Stomach (tissue), 19 donors: ENCODE measurements at places on chromosomes 7 and 10.
A peak's percentile ranks its signal among the peaks of the same experiment; 100 is the strongest.

DNA sequence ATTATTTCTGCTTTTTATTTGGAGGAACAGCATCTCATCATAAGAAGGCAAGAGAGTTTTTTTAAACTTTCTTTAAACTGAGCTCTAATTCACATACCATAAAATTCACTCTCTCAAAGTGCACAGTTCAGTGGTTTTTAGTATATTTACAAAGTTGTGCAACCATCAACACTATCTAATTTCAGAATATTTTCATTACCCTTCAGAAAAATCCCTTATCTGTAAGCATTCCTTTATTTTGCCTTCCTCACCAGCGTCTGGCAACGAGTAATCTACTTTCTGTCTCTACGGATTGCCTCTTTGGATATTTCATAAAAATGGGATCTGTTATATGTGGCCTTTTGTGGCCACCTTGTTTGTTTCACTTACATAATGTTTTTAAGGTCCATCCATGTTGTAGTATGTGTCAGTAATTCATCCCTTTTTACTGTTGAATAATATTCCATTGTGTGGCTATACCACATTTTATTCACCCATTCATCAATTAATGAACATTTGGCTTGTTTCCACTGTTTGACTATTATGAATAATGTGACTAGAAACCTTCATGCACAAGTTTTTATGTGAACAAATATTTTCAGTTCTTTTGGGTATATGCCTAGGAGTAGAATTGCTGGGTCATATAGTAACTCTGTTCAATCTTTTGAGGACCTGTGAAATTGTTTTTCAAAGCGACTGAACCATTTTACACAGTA, 181.5 kb downstream of the TRIL start:
- no peak for DNase-seq

DNA sequence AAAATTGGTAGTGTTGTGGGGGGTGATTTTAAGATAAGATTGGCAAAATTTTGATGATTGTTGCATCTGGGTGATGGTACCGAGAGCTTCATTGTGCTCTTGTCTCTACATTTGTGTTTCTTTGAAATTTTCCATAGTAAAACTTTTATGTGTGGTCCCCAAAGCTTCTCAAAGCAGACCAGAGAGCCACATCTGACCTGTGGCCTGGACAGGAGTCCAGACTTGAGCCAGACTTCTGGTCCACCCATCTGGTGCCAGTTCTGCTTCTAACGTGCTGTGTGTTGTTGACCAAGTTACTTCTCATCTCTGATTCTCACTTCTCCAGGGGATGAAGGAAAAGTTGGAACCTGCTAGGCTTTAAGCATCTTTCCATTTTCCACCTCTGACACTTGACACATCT, 120.1 kb downstream of the C10orf105 start:
- DNase-seq = no peak

DNA sequence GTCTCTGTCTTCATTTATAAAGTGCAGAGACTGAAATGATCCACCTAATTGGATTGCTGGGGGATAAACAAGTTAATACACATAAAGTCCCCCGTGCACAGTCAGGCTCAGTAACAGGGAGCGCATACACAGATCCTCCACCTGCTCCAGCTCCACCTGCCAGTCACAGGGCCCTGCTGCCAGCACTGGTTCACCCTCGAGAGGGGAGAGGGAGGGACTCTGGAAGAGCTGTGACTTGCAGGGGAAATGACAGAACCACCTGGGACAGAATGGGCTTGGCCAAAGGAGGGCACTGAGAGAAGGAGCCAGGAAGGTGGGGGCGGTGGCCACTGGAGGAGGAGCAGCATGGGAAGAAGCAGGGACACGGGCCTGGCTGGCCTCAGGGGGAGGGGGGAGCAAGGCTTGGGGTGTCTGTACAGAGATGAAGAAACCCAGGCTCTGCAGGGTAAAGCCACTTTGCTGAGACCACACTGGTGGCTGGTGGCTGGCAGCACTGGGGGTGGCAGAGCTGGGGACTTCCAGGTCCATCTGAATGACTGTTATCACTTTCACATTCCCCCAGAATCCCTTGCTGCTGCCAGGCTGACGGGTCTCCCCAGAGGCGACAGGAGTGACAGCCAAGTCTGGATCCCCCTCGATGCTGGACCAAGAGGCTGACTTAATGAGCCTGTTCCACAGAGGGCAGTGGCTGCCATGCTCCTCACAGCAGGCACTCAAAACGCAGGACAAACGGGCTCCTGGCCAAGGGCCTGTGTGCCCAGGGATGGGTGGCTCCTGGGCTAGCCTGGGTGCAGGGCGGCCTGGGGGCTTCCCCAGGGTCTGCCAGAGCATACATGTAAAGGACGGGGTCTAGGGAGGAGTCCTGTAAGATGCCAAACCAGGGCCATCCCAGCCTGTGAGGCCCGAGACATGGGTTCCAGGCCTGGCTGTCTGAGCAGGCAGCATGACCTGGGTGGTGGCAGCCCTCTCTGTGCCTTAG, 151.1 kb downstream of the SH3PXD2A start:
- no peak for DNase-seq

DNA sequence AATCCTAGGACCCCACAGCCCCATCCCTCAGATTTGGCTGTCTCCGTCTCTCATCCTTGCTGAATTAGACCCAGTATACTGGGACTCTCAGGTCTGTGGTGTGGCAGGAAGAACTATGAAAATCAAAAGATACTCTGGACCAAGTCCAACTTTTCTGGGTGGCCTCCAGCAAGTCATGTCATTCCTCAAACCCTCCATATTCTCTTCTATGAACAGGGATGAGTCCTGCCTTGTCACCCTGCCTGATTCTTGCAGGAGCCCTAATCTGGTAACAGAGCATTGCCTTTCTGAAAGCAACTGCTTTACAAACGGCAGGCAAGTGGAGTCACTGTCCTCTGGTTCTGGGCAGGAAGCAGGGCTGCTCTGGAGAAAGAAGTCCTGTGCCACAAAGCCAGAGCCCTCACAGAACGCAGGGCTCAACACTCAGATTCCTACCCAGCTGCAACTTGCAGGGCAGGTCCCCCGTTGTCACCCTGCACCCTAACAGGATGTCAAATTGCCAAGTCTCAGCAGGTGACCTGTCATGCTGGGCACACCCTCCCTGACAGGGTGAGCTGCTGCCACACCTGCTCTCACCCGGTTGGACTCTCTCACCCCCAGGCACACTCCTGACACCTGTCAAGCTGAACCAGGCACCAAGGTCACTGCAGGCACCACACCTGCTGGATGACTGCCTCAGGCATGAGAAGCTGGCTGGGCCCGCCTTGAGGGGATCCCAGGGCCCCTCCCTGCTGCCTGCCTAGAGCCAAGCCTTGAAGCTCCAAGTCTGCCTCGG, 227.7 kb downstream of the KCNMA1 start:
- DNase-seq = peak; percentile 89

DNA sequence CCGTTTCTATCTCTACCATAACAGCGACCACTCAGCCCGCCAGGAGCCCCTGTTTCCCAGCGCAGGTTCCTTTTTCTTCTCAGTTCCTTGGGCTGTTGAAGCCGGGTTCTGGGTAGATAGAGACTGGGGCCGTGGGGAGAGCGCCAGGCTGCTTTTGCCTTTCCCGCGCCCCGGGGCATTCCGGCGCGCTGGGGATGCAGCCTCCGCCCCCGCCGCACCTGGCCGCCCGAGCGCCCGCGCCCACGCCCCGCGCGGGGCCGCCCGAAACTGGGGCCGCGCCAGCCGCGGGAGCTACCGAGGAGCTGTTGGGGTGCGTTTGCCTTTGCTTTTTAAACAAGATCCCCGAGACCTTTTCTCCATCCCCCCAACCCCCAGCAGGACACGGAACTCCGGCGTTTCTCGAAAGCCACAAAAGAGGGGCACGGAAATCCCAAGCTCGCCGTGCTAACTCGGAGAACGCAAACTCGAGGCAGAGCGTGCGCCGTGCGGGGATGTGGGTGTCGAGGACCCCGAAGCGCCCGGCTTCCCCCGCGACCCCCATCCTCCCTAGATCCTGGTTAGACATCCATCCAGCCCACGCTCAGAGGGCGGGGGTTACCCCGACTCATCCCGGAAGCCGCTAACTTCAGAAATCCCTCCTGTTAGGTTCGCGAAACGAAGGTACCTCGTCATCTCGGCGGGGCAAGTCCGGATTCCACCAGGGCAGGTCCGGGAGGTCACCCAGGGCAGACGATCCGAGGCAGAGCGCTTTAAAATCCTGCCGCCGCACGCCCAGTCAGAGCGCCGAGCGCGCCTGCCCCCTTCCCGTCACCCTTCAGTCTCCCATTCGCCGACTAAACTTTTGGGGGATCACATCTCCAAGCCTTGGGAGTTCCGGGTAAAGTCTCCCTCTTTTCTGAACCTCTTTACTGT, 1.0 kb downstream of the GRM8 start:
- no peak for DNase-seq

- DNase-seq = no peak
These were observed 356.8 kb downstream of the PLXDC2 start for GRCh38 chr10:20173046-20173445.

- DNase-seq = no peak
These were observed 57.2 kb upstream of the OPALIN start for GRCh38 chr10:96415891-96416554.

GRCh38 chr7:149690688-149691446, 82.5 kb downstream of the ZNF467 start:
- DNase-seq = no peak

DNA sequence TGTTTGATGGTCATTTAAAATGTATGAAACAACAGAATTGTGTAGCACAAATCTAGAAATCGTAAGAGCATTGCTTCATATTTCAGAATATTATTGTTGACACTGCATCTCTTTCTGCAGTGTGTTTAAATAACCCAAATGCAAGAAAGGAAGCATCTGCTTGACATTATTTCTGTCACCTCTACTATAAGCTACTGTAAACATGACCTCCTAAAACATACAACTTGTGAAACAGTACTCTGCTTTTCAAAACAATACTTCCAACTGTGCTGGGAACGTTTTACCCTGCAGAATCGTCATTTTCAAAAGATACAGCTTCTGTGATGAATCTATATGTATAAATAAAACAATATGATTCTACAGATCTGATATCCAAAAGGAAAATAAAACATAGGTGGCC, 82.0 kb downstream of the RNF133 start:
- peak; percentile 8 for DNase-seq

- peak; percentile 59 for DNase-seq
These were observed 7.5 kb upstream of the EBF3 start for GRCh38 chr10:129971381-129972144.

DNA sequence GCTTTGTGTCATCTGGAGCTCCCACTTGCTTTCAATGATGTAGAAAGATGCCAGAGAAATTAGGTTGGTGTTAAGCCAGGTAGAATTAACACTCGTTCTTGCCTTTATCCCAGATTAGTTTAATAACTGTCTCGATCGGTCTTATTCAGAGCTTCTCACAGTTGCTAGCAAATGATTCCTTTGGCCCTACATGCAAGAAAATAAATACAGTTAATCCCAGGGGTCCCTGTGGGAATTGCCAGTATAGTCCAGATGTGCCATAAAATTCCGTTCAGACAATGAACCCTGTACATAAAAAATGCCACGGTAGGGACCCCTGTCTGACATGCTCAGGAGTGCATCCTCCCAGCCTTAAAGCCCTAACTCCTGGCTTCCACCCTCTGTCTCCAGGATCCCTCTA, 207.5 kb downstream of the ARHGAP12 start:
- no peak for DNase-seq

GRCh38 chr7:149714910-149715471, 58.4 kb downstream of the ZNF467 start:
- no peak for DNase-seq

DNA sequence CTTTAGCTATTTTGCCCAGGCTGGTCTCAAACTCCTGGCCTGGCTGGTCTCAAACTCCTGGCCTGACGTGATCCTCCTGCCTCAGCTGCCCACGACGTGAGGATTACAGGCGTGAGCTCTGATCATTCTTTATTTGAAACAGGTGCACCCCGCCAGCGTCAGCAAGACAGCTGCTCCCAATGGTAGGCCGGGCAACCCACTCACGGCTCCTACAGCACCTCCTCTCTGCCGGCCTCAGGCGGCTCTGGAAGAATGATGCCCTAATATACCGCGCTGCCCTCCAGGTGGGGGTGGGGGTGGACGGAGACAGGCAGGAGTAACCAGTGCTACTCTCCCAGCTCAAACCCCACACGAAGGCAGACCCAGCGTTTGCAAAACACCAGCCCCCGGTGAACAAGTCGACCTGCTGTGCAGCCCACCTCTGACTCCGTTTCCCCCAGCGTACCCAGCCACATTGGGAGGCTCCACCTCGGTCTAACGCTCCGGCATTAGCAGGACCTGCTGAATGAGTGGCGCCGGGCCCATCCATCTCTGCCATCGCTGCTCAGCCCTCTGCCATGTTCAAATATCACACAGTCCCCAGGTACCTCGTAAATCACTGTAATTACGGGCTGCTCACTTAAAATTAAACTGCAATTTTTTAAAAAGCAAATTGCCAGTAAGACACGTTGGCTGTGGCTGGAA, 148.6 kb downstream of the ELFN1 start:
- peak; percentile 20 for DNase-seq

- peak; percentile 54 for DNase-seq
These were observed 918 bp downstream of the NET1 start for GRCh38 chr10:5413012-5413938.

- DNase-seq = peak; percentile 30
These were observed 365.3 kb downstream of the PARD3 start for GRCh38 chr10:34449836-34450235.

DNA sequence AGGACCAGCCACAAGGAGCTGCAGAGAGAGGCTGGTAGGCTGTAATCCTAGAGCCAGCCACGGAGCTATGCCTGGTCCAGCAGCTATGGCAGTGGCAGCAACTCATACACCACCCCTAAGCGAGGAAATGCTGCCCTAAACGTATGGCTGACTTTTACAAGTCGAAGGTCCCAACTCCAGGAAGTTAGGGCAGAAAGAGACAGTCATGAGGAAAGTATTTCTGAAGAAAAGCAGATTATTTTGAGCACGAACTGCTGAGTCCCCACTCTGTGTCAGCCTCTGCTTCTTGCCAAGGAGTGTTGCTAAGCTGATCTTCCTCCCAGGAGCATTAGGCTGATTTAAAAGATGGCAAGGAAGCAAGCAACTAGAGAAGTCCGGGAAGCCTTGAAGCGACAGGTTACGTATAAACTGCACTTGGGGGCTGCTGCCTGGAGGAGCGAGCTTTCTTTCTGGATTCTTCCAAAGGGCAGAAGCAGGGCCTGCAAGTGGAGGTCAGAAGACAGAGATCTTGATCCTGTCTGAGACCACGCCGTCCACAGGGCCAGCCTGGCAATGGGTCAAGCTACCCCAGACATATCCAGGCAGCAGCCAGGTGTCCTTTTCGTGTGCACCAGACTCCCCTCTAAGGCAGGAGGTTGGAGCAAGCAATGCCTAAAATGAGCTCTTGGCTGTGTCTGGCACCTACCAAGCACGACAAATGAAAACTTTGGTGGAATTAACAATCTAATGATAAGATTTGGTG, 39.4 kb downstream of the PLXNA4 start:
- no peak for DNase-seq

GRCh38 chr10:73414230-73414945, 530 bp upstream of the ANXA7 start:
- no peak for DNase-seq

GRCh38 chr7:79529881-79530235, 76.4 kb upstream of the MAGI2 start:
- DNase-seq = no peak

DNA sequence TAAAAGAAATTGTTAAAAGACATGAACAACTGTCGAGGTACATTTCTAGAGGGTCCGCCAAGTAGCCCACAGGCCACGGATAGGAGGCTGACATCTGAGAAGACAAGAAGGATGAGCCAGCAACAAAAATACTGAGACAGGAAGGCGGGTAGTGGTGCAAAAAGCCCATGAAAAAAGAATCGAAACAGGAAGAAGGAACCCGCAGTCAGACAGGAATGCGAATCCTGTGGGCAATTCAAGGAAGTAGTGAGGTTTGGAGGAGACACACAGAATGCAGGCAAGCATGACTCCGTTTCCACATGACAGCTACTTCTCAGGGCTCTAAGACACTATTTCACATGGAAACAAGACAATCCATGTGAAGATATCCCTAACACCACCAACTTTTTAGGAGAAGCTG, 125.2 kb downstream of the DOCK4 start:
- DNase-seq = no peak
